ENCODE measurements at places on chromosomes 12 and 14.
A peak's percentile ranks its signal among the peaks of the same experiment; 100 is the strongest.

DNA sequence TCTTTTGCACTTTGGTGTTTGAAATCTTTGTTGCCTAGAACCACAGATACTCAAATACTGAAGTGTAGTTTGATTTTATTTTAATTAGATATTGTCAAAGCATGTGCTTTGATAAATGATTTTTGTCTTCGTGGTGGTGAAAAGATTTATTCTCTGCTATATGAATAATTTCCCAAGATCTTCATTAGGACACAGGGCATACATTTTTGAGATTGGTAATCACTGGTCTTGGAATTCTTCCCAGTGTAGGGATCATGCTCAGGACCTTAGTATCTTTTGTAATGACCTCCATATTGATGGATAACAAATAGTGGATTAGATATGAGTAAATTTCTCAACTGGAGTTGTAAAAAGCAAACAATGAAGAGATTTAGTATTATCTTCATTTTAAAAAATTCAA, 28.2 kb downstream of the TBK1 start:
- DNase-seq = no peak

DNA sequence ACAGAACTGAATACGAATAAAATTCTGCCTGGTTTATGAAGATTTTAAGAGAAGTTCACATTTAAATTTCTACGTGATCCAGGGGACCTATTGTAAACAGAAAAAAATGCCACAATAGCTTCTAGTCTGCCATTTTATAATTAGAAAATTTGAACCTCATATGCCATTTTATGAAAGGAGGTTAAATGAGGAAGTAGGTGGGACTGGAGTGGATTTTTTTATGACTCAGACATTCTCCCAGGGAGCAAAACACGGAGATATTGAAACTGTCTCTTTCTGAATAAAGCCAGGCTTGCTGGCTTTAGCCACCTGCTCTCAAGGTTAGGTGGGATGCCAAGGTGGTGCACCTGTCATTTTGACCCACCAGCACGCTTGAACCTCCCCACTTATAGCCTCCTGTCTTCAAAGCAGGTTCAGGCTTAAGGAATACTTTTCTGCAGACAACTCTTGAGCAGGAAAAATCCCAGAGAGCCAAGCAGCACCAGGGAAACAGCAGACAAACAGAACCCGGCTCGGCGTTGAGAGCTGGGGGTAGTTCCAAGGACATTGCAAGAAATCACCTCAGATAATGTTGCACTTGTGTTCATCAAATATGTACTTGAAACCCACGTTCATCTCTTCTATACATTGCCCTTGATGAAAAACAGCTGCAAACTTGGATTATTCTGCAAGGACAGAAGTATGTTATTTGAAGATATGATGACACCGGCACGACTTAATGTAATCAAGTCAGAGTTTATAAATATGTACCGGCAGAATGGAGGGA, 203.7 kb downstream of the PPM1H start:
- DNase-seq = peak; percentile 49

GRCh38 chr12:57614178-57614947, 3.1 kb downstream of the ARHGEF25 start:
- no peak for DNase-seq

- no peak for DNase-seq
Observed at GRCh38 chr14:28542040-28542439, 224.5 kb upstream of the FOXG1 start.

GRCh38 chr14:76516884-76517283, 140.9 kb downstream of the ESRRB start:
- no peak for DNase-seq

DNA sequence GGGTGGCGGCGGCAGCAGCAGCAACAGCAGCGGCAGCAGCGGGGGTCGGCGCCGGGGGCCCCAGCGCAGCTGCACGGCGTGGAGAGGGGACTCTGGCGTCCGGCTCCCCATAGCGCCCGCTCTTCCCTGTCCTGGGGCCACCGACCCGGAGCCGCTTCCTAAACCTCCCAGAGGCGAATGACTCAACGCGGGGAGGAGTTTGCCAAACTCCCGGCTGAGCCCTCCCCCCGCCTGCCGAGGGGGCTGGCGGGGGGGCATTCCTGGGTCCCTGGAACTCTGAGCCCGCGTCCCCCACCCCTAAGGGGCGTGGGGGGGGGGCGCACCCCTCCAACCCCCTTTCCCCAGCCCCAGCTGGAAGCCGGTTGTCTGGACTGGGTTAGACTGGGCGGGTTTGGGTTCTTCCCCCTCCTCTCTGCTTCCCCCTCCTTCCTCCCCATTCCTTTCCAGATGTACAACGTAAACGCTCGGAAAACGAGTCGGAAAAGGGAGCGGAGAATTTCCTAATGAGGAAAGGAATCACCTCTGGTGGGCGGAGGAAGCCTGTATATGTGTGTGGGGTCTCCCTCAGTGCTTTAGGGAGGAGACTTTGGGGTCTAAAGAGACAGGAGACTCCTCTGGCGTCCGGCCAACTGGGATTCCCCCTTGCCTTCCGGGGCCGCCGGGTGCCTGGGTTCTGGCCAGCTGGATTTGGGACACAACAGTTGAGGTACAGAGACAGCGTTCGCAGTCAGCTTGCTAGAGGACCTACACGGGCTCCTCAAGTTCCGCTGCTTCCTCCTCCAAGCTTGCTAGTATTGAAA, at the start of gene ITGA5:
Gene ITGA5, minus strand, starts transcription at position 179 of the 800 bp plus-strand sequence. Its CDS starts 68 bp downstream, at position 111.
- DNase-seq = peak; percentile 48

DNA sequence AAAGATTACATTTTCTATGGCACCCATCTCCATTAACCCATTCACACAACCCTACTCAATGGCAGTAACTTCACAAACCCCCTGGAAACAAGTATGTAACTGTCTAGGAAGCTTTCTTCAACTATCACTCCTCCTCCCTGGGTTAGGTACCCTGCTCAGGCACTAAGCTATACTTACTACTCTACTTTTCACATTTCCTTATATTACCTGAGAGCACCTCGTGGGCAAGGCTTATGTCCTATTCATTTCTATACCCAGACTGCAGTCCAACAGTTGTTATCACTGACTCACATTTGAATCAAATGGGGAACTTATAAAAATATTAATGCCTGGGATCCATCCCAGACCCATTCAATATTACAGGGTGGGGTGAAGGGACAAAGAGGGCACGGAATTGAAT, 4.6 kb downstream of the PAWR start:
- DNase-seq = no peak

DNA sequence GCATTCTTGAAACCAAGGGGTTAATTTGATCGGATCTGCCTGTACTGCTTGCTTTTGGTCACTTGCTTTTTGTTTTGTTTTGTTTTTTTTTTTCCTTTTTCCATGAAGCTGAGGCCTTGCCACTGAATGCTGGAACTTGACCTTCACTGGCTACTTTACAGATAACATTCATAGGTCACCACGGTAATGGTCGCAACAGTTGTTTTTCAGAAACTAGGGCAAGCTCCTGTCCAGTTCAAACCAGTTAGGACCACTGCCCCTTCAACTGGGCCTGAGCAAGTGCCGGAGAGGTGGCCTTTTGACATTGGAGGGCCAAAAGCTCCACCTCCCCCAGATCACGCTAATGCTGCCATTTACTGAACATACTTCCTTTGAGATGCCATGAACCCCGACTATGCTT, 147.6 kb downstream of the FOXN3 start:
- no peak for DNase-seq

- DNase-seq = no peak
Observed at GRCh38 chr12:96131230-96131788, 62.9 kb upstream of the ELK3 start.

- no peak for DNase-seq
Observed at GRCh38 chr14:37062191-37062803, 110.1 kb downstream of the SLC25A21 start.

DNA sequence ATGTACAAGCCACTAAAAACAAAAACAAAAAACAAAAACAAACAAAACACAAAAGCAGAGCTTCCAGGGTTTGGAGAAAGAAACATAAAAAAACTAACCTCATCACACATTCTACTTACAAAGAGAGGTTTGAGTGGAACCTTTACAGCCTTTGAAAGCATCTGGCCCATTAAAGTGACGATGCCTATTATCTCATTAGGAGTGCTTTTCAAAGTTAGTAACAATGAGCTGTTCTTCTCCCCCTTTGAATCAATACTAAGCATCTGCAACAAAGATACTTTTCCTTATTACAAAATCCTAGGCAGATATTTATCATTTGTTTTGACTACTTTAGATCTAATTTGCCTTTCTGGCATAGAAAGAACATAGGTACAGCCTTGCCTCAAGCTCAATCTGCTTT, 217.3 kb downstream of the PPM1H start:
- DNase-seq = no peak

GRCh38 chr12:870378-870777, 79.1 kb downstream of the RAD52 start:
- no peak for DNase-seq

- no peak for DNase-seq
Observed at GRCh38 chr12:33383503-33383902, 56.1 kb downstream of the SYT10 start.

GRCh38 chr14:44370727-44371126, 136.4 kb downstream of the FSCB start:
- no peak for DNase-seq

GRCh38 chr12:69698769-69699540, at the start of gene BEST3:
TSS of gene BEST3 (minus strand) at chr12:69699303. CDS start at chr12:69697798, 1,505 bp downstream.
- no peak for DNase-seq

DNA sequence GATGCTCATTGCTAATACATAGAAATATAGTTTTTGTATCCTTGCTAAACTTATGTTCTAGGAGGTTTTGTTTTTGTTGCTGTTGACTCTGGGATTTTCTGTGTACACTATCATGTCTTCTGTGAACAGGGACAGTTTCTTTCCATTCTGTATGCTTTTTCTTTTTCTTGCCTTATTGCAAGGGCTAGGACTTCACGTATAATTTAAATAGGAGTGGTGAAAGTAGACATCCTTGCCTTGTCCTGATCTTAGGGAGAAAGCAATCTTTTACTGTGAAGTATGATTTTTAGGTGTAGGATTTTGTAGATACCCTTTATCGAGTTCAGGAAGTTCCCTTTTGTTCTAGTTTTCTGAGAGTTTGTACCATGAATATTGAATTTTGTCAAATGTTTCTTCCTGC, 1.5 kb upstream of the EIF2B2 start:
- DNase-seq = no peak

- peak; percentile 11 for DNase-seq
Observed at GRCh38 chr14:39417014-39417413, 15.2 kb downstream of the FBXO33 start.

GRCh38 chr14:89614009-89614691, 197.1 kb upstream of the FOXN3 start:
- DNase-seq = no peak

- DNase-seq = peak; percentile 2
Observed at GRCh38 chr14:41986700-41987099, 380.0 kb downstream of the LRFN5 start.

- DNase-seq = no peak
Observed at GRCh38 chr12:52370926-52371608, 3.8 kb upstream of the KRT85 start.

DNA sequence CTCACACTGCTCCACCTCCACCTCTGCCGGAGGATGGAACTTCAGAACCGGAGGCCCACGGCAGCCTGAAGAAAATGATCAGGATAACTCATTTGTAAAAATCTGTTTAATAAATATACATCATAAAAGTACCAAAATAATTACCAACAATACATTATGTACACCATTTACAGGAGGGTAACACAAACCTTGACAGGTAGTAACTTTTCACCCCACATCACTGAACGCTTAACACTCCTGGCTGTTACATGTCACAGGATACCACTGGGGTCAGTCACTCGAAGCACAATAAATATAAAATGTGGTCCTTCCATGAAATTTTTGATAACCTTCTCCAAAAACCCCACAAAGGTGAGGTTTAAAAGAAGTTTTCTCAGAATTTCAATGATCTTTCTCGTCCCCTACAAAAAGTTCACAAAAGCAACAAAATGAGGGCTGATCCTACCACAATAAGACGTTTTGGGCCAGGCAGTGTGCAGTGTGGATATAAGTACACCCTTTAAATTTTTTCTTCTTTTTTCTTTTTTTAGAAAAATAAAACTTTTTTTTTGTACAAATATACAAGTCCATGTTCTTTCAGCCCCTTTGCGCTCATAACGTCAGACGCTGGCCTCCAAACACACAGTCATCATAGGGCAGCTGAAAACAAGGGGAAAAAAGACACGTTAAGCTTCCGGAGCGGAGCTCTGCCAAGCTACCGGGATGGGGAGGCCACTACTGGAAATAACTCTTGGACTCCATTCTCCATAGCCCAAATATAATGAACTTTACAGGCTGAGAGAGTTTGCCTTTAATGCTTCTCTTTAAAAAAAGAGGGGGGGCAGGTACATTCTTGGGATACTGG, 2.9 kb downstream of the NFKBIA start:
- no peak for DNase-seq

GRCh38 chr14:36655963-36656686, 5.5 kb upstream of the PAX9 start:
- DNase-seq = no peak

GRCh38 chr12:128864516-128865186, 11.4 kb downstream of the GLT1D1 start:
- DNase-seq = no peak

- peak; percentile 45 for DNase-seq
Observed at GRCh38 chr12:130139567-130140421, 22.5 kb upstream of the FZD10 start.

DNA sequence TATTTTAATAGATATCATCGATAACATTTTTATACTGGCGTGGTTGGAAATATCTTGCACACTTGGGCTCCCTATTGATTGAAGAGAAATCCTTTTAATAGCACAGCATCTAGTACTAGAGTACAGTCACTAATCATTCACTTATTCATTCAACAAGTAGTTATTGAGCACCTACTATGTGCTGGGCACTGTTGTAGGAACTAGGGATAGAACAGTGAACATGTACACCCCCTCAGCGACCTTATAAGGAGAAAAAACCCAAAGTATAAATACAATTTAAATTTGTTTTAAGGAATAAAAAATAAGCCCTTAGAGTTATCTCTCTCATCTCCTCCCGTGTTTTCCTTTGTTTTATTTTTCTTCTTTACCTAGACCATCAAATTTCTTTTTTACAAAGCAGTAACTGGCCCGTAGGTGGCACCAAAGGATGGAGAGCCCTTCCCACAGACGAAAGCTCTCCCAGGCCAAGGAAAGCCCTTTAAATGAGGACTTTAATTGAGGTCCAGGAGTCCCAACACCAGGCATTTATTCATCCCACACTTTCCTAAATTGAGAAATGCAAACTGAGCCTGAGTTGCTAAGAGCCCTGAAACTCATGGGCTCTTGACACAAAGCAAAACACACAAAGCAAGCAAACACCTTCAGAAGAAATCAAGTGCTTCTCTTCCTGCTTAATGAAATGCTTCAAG, 29.0 kb downstream of the PEBP1 start:
- peak; percentile 14 for DNase-seq

DNA sequence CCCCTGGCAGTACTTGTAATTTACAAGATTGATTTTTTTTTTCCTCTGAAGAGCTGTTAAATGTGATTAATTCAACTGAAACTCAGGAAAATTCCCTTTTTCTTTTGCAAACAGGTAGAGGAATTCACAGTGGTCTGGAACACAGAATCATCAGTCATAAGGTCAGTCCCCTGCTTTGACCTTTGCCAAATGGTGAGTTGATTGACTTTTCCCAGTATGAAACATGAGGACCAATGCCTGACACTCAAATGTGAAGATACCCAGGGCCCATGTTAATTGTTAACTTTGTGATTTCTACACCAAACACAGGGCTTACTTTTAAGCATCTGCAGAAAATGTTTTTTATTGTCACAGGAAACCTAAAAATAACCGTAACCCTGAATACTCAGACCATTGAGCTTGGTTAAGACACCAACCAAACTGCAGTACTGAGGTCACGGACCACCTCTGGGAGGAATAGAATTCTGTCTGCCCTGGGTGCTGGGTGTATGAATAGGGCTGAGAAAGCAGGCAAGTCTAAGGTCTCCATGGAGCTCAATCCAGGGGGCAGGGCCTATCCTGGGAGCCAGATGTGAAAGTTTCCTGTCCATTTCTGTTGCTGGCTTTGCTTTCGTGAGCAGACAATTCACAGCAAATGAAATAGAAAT, 192.4 kb downstream of the TMX1 start:
- no peak for DNase-seq
